ENCODE measurements at places on chromosomes 12 and 14. TPM values are rescaled to one million over a fixed set of nuclear protein-coding genes. Genes with fewer than 3 reads are reported as not detected.

Gene GLIPR1L1
- total RNA-seq = not detected

Gene COX8C
- total RNA-seq = not detected

Gene TSPAN11
- not detected for total RNA-seq

Gene RHOJ
- total RNA-seq = not detected

Gene TGM1
- total RNA-seq = 2.6 TPM

Gene ADCY4
- total RNA-seq = 0.78 TPM

Gene POTEM
- not detected for total RNA-seq

Gene MTERF2
- total RNA-seq = 3.8 TPM

Measured in activated CD8-positive, alpha-beta memory T cell treated with anti-CD3 and anti-CD28 coated beads for 36 hours (primary cell).